ENCODE measurements at places on chromosomes 1 and 21.
A peak's percentile ranks its signal among the peaks of the same experiment; 100 is the strongest.

DNA sequence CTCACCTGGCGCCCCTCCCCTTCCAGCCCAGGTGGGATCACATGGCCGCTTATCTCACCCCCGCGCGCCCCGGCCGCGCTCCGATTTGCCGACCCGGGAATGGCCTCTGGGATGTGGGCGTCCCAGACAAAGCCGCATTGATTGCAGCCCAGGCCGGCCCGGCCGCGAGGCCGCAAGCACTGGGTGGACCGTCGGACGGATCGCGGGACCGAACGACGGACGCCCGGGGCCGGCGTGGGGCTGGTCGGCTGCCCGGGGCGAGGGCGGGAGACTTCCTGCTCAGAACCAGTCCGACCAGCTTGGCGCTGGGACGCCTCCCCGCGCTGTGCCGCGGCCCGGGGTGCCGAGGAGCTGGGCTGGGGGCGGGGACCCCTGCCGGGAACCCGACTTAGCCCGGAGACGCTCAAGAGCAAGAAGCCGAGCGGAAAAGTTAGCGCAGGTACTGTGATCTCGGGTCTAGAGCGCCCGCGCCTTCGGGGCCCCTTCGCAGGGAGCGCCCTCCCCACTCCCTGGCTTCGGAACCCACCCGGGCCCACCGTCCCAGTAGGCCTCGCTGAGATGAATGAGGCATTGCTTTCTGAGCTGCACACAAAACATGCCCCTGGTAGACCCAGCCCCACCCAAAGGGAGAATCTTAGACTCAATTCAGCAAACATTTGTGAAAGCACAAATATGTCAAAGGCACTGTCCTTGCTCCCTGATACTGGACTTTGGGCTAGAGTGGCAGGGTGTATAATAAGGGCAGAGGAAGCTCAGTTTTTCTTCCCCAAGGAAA, 415 bp upstream of the LAD1 start:
- no peak for DNase-seq

GRCh38 chr1:201347498-201348210, 29.8 kb downstream of the TNNT2 start:
- no peak for DNase-seq

GRCh38 chr1:52268372-52268771, 97.6 kb downstream of the CC2D1B start:
- no peak for DNase-seq

GRCh38 chr1:205918955-205919746, 24.1 kb downstream of the SLC26A9 start:
- peak; percentile 69 for DNase-seq

- peak; percentile 46 for DNase-seq
Observed at GRCh38 chr1:25505656-25506385, 37.6 kb upstream of the LDLRAP1 start.

DNA sequence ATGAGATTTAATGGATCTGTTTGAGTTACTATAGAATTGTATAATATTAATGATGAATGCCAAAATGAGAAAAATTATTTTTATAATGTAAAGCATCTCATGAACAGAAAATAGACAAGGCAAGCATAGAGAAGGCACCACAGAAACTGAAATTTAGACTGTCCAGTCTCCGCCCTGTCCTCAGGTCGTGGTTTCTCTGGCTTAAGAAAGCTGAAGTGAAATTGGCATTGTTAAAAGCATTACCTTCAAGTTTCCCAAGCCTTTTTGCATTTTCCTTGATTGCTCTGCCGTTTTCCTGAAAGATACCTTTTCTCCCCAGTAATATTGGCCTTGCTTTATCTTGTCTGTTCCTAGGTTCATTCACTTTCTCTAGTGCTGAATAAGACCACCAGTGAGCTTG, 58.0 kb downstream of the VPS13D start:
- no peak for DNase-seq

- DNase-seq = no peak
Observed at GRCh38 chr21:41403331-41403730, 22.7 kb upstream of the MX1 start.

DNA sequence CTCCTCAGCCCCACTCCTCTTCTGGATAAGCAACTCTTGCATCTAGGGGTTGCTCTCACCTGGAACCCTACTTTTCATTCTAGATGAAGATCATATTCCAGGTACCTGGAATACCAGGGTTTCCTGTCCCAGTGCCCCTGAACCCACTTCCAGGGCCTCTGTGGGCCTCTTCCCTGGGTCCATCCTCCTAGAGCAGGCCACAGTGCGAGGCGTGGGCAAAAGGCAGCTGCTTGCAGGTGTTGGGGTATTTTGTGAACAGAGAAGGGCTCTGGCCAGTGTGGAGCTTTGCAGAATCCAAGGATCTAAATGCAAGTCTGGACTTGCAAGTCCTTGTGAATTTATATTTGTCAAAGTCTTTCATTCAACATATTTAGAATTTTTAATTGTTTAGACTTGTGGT, 240.4 kb upstream of the POU3F1 start:
- DNase-seq = no peak

- DNase-seq = no peak
Observed at GRCh38 chr1:47424336-47424982, 8.4 kb downstream of the FOXE3 start.

DNA sequence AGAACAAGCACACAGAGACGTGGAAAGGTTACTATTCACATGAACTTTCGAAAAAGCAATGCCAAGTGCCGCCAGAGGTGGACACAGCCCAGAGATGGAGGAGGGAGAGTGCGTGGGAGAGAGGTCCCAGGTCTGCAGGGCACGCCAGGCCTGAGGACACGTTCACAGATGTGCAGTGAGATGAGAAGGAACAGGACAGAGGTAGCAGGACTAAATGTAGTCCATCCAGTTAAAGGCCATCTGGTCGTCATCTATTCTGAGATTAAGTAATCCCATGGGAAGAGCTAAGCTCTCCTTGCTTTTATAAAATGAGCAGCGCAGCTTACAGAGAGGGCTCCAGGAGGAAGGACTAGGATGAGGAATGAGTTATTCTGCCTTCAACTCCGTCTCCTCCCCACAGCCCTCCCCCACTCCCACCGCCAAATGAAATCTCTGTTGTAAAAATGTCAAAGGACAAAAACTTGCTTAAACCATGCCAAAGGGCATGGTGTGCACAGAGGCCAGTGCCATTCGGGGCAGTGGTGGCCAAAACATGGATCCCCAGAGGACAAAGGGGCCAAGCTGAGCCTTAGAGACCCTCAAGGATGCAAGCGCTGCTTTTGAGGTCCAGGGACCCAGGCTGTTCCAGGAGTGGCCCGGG, 85.4 kb upstream of the SLC25A33 start:
- no peak for DNase-seq

GRCh38 chr1:22814176-22815042, 103.8 kb downstream of the EPHB2 start:
- DNase-seq = no peak

GRCh38 chr1:177355575-177355974, 184.8 kb downstream of the BRINP2 start:
- DNase-seq = no peak

DNA sequence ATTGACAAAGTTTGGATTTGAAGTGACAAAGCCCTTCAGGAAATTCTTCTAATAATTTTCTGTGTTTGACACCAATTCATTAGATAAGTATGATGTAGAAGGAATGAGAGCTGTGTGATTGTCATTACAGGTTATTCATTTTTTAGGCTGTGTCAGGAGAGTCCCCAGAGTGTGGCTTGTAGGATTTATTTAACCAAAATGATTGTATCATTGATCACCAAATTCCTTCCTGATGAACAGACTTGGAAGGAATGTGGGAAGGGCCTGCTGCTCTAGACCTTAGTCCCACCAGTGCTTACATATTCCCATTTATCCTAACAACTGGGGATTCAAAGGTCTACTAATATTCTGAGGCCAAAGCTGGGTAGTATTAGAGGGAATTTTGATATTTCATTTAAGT, 383.3 kb upstream of the KAZN start:
- peak; percentile 6 for DNase-seq

DNA sequence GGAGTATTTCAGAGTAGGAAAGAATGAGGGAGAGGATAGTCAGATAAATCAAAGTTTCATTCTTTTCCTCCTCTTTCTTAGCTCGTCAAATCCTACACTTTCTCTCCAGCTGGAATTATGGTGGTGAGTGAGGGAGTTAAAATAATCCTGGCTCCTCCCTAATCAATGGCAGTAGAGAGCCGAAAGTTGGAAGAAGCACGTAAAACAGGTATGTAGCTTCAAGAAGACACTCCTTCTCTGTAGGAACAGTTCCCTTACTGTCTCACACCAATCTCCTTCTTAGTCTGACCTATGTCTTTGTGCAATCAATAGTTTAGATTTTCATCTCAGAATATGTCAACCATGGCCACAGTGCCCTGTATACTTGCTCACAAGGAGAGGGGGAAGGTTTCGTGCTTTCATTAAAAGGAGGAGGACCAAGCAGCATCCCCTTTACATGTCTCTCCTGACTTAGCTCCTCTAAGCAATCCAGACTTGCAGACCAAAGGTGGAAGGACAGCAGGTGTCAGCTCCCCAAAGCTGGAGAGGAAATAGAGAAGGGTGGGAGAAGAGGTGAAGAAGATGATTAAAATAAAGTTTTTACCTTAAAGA, 878 bp downstream of the MINDY1 start:
- DNase-seq = no peak

Data from fibroblast of skin of left quadriceps (primary cell).